Immature natural killer cell (primary cell): ENCODE measurements at places on chromosomes 11 and 22. TPM values are rescaled to one million over a fixed set of nuclear protein-coding genes. Genes with fewer than 3 reads are reported as not detected.

DNA sequence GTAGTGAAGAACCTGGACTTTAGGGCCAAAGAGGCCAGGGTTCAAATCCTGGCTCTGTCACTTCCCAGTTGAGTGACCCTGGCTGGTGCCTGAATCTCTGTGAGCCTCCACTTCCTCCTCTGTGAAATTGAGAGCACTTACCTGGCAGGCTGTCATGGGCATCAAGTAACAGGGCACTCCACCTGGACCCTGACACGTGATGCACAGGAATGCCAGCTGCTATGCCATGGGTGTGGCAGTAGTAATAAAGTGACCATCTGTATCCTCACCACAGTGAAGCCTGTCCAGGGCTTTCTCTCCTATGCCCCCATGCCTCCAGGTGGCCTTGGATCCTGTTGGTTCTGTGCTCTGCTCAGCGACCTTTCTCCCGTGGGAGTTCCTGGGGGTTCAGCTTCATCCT is 29.8 kb upstream of the PPP6R3 start:
- no peaks in the 10 kb centered on the region for H3K4me1 ChIP-seq
- no peak for DNase-seq
- H3K36me3 ChIP-seq = peaks cover 4% of the 10 kb centered on the region
- no peak overlapping the region for H3K27ac ChIP-seq
- peaks cover 1% of the 10 kb centered on the region for H3K27me3 ChIP-seq

GRCh38 chr22:38291201-38291777 is 18.5 kb upstream of the TMEM184B start:
- H3K27ac ChIP-seq = no peak overlapping the region
- H3K4me3 ChIP-seq = no peak overlapping the region
- no peak for DNase-seq
- H3K27me3 ChIP-seq = peaks cover 5% of the 10 kb centered on the region
- H3K4me1 ChIP-seq = no peaks in the 10 kb centered on the region

DNA sequence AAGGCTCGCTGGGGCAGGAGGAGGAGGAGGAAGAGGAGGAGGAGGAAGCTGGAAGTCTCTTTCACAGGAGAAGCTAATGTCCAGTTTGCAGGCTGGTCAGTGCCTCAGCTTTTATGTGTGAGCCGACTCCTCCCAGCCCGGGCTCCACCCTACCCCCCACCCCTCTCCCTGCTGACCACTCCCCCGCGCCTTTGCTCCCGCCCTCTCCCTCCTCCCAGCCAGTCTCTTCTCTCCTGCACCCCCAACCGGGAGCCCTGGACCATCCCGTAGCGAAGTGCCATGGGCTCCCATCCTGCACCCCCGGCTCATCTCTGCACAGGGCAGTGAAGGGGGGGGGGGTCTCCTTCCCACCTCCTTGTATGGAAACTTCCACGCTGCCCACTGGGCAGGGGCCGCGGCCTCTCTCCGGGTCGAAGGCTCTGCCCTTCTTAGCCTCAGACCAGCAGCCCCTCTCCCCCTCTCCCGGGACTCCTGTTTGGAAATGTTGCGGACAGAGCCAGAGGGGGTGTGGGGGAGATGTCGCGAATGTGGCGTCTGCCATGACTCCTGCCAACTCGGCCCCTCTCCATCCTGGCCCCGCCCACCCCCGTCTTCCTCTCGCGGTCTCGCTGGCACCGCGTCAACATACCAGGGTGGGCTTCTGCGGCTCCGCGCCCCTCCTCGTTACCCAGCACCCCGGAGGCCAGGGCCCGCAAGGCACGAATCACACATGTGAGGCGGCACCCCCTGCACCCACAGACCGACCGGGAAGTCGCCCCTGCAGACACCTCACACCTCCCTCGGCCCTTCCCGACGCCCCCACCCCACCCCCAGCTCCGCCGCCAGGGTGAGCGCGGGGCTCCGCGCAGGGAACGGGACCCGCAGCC is 1.8 kb downstream of the IGF2 start:
- H3K36me3 ChIP-seq = no peaks in the 10 kb centered on the region
- no peak for DNase-seq
- H3K27me3 ChIP-seq = peaks cover 17% of the 10 kb centered on the region
- H3K4me3 ChIP-seq = peak overlapping the region; percentile 27
- H3K4me1 ChIP-seq = peaks cover 4% of the 10 kb centered on the region

DNA sequence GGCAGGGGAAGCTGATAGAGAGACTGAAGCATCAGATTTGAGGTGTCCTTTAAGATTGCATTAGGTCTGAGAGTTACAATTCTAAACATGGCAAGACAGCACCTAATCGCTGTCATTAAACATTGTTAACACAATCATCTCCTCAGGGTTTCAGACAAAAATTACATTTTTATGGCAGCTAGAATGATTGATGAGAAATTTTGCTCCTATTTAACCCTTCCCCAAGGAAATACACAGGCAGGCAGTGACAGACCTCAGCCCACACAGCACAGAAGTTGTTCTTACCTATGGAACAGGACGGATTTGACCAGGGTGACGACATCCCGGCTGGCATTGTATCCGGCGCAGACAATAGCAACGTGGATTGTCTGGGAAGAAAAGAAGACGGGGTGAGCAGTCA is 294.3 kb downstream of the LARGE1 start:
- peaks cover 13% of the 10 kb centered on the region for H3K36me3 ChIP-seq
- peaks cover 1% of the 10 kb centered on the region for H3K27me3 ChIP-seq
- no peaks in the 10 kb centered on the region for H3K4me1 ChIP-seq
- H3K4me3 ChIP-seq = no peak overlapping the region
- DNase-seq = no peak

GRCh38 chr11:98027652-98028051 is 993.1 kb upstream of the CNTN5 start:
- DNase-seq = no peak
- no peaks in the 10 kb centered on the region for H3K36me3 ChIP-seq
- no peaks in the 10 kb centered on the region for H3K4me1 ChIP-seq
- no peak overlapping the region for H3K4me3 ChIP-seq
- no peak overlapping the region for H3K27ac ChIP-seq

GRCh38 chr22:39236321-39237317 is 8.2 kb downstream of the PDGFB start:
- peak; percentile 82 for DNase-seq
- H3K36me3 ChIP-seq = peaks cover 3% of the 10 kb centered on the region
- peaks cover 30% of the 10 kb centered on the region for H3K27me3 ChIP-seq
- peak overlapping the region; percentile 80 for H3K4me3 ChIP-seq
- peak overlapping the region; percentile 92 for H3K27ac ChIP-seq

Gene LRRC75B
- polyA plus RNA-seq = 2.9 TPM

Gene INSC
- polyA plus RNA-seq = not detected

DNA sequence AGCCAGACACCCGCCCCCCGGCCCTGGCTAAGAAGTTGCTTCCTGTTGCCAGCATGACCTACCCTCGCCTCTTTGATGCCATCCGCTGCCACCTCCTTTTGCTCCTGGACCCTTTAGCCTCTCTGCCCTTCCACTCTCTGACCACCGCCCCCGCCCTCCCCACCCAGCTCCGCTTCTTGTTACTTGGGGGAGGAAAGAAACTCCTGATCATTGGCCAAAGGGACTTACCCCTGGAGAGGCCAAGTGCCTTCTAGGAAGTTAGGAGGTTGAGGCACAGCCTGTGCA is at the start of gene PRR33:
PRR33 (minus strand) TSS at position 65 of the 285 bp plus-strand sequence. CDS start 1,311 bp downstream, outside the sequence.
- H3K4me3 ChIP-seq = peak within 1 kb of the TSS; percentile 80
- DNase-seq = no peak
- peak within 1 kb of the TSS; percentile 94 for H3K27ac ChIP-seq
- no peaks in the 10 kb centered on the region for H3K36me3 ChIP-seq
- peaks cover 17% of the 10 kb centered on the region for H3K27me3 ChIP-seq

DNA sequence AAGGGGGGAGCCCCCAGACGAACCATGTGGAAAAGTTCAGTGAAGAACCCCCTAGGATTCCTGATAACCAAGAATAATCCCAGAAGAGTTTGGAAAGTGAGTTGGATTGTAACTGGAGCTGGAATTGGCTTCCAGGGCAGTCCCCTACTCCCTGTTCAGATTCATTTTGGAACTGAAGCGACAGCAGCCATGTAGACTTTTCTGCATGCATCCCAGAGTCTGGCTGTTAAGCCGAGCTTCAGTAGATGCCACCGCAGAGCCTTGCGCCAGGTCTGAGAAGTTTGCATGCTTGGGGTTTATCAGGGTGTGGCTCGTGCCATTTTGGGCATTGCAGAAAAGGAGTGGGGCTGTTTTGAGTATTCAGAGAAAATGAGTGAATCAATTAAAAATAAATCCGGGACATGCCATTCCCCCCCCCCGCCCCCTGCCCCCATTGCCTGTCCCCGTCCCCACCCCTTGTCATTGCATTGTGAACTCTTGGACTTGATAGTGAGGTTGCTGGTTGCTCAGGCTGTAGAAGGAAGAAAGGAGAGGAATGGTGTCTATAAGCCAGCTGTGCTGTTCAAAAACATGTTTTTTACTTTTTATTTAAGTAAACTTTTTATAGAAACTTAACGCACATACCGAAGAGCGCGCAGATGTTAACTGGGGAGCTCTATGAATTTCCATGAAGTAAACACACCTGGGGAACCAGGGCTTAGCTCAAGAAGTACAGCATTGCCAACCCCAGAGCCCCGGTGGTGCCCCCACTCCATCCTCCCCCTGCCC is 71.2 kb downstream of the LDLRAD3 start:
- no peaks in the 10 kb centered on the region for H3K27me3 ChIP-seq
- no peaks in the 10 kb centered on the region for H3K36me3 ChIP-seq
- no peak overlapping the region for H3K4me3 ChIP-seq
- H3K4me1 ChIP-seq = no peaks in the 10 kb centered on the region
- no peak for DNase-seq

- peaks cover 7% of the 10 kb centered on the region for H3K4me1 ChIP-seq
- H3K4me3 ChIP-seq = no peak overlapping the region
- DNase-seq = no peak
- H3K27ac ChIP-seq = no peak overlapping the region
Measured at GRCh38 chr11:43925063-43925931, 17.1 kb upstream of the C11orf96 start.
